Stimulated activated naive CD8-positive, alpha-beta T cell treated with anti-CD3 and anti-CD28 coated beads, Interleukin-15, amount 100 ng/mL, for 72 hours (primary cell): ENCODE measurements at places on chromosomes 16 and 17.

DNA sequence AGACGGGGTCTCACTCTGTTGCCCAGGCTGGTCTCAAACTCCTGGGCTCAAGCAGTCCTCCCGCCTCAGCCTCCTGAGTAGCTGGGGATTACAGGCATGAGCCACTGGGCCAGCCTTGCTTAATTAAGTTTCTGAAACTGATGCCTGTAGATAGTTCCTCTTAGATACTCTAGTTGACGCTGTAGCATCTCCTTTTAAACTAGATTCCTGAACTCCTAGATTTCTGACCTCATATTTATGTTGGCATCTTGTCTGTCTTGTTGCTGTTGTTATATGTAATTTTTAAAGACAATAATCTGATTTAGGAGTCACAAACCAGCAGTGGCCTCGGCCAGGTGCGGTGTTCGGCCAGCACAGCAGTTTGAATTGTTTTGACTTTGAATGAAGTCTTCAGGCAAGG is 37.5 kb downstream of the DHRS7B start:
- no peak for DNase-seq

DNA sequence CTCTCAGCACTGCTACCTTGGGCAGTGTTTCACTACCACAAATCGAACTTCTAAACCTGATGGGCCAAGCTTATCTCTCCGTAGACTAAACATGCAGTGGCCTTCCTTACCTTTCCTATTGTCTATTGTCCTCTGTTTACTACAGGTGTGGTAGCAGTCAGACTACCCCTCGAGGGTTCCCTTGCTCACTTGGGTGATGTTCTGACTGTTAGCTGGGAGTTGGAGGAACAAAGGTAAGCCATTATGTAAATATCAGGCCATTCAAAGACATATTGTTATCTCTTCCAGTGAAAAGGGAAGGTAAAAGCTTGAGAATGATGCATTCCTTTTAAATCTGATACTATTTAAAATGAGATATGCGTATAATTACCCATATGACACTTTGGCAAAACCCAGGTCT is 828.3 kb upstream of the EEF2KMT start:
- no peak for DNase-seq

DNA sequence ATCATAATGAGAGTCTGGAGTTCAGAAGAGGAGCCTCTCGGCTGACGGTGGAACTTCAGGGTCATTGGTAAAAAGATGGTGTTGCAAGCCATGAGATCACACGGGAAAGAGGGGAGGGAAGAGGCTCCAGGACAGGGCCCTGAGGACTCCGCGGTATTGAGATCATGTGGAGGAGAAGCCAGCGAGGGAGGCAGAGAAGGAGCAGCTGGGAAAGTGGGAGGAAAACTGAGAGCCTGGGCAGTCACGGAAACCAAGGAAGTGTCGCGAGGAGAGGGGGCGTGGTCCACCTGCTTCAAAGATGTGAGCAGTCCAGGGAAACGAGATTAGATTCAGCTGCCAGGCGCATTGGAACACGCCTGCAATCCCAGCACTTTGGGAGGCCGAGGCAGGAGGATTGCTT is 27.7 kb upstream of the SBK1 start:
- DNase-seq, result no peak

DNA sequence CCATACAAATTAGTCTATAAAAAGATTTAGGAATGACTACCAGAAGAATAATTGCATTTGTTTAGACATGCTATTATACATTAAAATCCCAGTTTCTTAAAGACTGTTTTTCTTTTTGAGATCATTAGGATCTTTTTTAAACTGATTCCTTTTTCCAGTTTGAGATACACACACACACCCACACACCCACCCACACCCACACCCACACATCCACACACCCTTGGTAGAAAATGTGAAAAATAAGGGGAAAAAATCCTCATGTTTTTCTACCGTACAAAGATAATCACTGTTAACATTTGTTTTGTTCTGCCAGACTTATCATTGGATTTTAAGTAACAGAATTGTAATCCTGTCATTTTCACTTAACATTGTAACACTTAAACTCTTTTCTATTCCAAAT is 27.1 kb upstream of the ABCC11 start:
- no peak for DNase-seq
